A549 treated with RU486 at 1 μM for 4 hours (cell line): ENCODE measurements at places on chromosomes 2 and 18. TPM values are rescaled to one million over a fixed set of nuclear protein-coding genes. Genes with fewer than 3 reads are reported as not detected.

Gene COBLL1
- total RNA-seq = 2.7 to 4.4 TPM (median 4.0 TPM) in 5 replicates

Gene RAB11FIP5
- total RNA-seq = 31.2 to 38.7 TPM (median 35.3 TPM) in 5 replicates

Gene YWHAQ
- 688 to 828 TPM (median 710 TPM) in 5 replicates for total RNA-seq

Gene FBLN7
- total RNA-seq = 0.59 to 0.97 TPM (median 0.78 TPM) in 4 of 5 replicates, not detected in the other

Gene TCF4
- total RNA-seq = 1.8 to 2.5 TPM (median 2.0 TPM) in 5 replicates

Gene MC2R
- not detected in 5 replicates for total RNA-seq

Gene NOSTRIN
- 1.7 to 2.3 TPM (median 2.0 TPM) in 5 replicates for total RNA-seq

Gene NFU1
- 45.2 to 52.7 TPM (median 48.4 TPM) in 5 replicates for total RNA-seq

Gene UNC80
- not detected in 5 replicates for total RNA-seq

Gene NXPH2
- total RNA-seq = not detected in 5 replicates

Gene TEKT4
- total RNA-seq = not detected in 5 replicates

Gene REG1A
- not detected in 5 replicates for total RNA-seq

Gene ICOS
- total RNA-seq = not detected in 5 replicates
